ENCODE measurements at places on chromosomes 16 and 17.
A peak's percentile ranks its signal among the peaks of the same experiment; 100 is the strongest.

- no peak for DNase-seq
Observed at GRCh38 chr16:19184823-19185509, 16.9 kb downstream of the SYT17 start.

DNA sequence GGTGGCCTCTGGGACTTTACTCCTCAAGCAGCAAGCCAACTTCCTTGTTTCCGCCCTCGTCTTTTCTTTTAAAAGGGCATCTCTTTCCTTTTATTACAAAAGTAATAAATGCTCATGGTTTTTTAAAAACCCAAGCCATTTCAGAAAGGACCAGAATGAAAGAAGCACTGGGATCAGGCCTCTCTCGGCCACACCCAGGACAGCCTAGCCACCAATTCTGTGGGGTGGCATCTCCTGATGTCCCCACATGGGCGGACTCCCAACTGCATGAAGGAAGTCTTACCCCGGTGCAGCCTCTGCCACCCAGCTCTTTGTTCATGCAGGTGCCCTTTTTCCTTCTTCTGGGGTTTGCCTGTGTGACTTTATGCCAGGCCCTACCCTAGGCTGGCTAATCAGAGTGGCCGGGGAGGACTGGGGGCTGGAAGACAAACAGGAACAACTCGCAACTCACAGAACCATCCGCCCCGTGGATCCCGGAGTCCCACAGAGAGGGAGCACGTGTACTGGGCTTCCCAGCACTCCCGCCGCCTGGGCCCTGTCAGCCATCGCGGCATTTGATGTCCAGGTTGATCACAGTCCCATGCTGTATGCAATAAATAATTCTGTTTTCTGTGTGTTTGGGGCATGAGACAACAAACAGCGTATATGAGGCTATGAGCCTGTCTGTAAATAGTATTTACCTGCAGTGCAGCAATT lies 2.6 kb upstream of the RASD1 start:
- no peak for DNase-seq

DNA sequence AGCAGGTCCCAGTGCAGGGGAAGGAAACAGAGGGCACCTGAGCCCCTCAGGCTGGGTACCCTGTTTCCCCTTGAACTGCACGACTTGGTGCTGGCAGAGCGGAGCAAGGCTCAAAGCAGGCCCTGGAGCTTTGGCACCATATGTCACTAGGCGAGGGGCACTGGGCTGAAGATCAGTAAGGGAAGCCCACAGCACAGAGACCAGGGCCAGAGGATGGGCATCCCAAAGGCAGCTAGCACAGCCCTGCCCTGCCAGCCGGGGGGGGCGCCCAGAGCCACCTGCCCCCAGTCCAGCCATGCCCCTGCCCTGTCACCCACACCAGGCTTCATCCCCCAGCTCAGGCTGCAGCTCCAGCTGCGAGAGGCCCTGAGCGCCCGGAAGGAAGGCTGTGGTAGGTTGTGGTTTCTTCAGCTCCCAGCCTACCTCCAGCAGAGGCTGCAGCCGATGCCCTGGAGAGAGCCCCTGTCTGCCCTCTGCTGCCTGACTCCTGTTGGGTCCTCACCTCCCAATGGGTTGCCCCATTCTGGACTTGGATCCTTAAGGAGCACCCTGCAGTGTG lies 10.9 kb downstream of the NHERF1 start:
- DNase-seq = peak; percentile 33

- DNase-seq = no peak
Observed at GRCh38 chr16:77820340-77820739, 32.0 kb downstream of the VAT1L start.

DNA sequence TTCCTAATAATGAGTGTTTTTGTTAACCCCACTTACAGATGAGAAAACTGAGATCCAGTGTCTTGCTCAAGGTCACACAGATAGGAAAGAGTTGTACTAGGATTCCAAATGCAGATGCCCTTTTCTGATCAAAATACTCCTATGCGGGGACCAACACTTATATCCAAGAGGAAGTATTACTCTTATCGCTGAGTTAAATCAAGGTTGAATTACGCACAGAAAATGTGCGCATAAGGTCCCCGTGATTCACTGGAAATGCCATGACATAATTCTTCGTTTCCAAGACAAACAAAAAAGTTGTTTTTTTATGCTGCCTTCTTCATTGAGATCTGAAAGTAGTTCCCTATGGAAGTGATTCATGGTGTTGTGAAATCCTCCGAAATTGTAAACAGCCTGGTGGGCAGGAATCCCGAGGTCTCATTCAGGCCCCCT lies 463.8 kb upstream of the HSBP1 start:
- DNase-seq = no peak

GRCh38 chr16:3074860-3075522 lies 9.6 kb downstream of the IL32 start:
- peak; percentile 62 for DNase-seq

DNA sequence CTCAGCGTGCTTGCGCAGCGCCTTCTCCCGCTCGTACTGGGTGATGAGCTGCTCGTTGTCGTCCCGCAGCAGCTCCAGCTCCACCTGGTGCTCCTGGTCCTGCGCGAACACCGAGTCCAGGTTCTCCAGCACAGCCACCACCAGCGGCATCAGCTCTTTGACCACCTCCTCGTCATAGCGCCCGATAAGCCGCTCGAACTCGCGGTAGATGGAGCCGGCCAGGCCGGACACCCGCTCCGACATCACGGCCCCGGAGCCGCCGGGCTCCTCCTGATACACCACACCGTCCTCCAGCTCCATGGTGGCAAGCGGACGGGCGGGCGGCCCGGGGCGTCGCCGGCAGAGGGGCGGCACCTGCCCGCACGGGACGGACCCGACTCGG lies 320 bp downstream of the SPAG9 start:
- no peak for DNase-seq

- no peak for DNase-seq
Observed at GRCh38 chr16:60991886-60992285, 1044.4 kb downstream of the CDH8 start.

GRCh38 chr16:90081606-90081970 lies 4.5 kb upstream of the PRDM7 start:
- no peak for DNase-seq

GRCh38 chr17:50923611-50924010 lies 57.5 kb upstream of the TOB1 start:
- DNase-seq = no peak

DNA sequence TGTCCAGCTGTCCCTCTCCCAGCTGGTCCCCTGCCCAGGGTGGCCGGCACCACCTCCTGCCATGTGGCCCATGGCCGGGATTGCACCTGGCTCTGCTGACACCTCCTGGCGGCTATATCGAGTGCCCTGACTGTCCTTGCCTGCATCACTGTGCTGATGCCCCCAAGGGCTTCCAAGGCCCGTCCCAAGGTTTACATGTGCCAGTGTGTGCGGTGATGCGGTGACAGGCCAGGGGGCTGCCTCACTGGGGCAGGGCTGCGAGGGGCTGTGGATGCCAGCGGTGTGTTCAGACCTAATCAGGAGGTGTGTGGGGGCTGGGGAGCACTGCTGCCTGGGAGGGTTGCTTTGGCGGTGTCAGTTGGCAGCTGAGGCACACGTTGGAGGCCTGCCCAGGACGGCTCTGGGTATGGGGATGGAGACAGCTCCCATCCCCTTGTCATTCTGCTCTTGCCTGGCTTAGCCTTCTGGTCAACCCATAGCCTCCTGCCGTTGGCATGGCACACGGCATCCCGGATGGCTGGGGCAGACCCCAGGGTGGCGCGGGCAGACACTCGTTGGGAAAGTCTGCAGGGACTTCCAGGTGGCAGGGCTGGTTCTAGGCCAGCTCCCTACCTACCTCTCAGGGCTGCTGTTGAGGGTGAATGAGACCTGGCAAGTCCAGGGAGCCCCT lies 5.5 kb downstream of the MAP2K3 start:
- DNase-seq = no peak

- DNase-seq = no peak
Observed at GRCh38 chr16:48450367-48450766, 65.2 kb upstream of the SIAH1 start.

- no peak for DNase-seq
Observed at GRCh38 chr16:14668556-14669223, 25.4 kb downstream of the PLA2G10 start.

DNA sequence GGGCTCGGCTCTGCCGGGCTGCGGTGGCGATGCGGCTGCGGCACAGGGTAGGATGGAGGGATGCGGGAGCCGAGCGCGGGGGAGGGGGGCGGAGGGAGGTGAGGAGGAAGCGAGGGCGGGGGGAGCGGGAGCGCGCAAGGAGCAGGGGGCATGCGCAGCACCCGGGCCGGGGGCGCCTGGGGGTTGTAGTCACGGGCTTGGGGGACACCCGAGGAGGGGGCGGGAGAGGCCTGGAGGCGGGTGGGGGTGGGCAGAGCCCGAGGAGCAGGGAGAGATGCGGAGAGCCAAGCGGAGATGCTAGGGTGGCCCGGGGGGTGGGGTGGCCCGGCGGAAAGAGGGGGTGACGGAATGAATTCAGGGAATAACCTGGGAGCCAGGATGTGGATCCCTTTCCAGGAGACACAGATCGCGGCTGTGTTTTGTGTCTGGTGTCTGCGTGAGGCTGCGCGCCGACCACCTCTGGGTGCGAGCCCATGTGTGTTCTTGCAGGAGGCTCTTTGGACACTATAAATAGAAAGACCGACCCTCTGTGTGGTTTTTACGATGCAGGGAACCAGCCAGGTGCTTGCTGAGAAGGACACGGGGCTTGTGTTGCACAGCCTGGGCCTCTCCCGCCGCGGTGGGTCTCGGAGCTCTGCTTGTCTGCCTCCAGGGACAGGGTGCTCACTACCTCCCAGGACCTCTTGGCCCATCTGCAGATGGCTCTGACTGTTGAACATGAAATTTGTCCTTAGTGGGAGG lies at the start of gene STX1B:
STX1B (minus strand) TSS at position 54 of the 741 bp plus-strand sequence. CDS start 242 bp downstream, outside the sequence.
- DNase-seq = peak; percentile 41

GRCh38 chr16:50193594-50193993 lies 40.5 kb downstream of the TENT4B start:
- DNase-seq = no peak

DNA sequence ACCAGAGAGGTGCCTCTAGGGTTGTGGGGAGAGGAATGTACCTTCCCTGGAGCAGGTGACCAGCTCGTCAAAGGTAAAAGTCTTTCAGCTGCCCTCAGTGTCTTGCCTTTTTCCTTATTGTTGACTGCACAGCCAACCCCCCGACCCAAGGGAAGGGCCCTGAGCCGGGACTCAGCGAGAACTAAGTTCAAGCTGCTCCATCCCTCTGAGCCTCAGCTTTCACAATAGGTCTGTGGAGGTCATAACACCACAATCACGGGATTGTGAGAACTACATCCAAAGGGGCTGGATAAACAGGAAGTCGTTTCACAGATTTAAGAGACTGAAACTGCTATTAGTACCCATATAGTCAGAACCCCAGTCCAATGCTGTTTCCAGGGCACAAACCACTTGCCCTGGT lies 2.6 kb upstream of the KRT36 start:
- DNase-seq = no peak

GRCh38 chr17:61168506-61168905 lies 231.1 kb upstream of the TBX2 start:
- no peak for DNase-seq

DNA sequence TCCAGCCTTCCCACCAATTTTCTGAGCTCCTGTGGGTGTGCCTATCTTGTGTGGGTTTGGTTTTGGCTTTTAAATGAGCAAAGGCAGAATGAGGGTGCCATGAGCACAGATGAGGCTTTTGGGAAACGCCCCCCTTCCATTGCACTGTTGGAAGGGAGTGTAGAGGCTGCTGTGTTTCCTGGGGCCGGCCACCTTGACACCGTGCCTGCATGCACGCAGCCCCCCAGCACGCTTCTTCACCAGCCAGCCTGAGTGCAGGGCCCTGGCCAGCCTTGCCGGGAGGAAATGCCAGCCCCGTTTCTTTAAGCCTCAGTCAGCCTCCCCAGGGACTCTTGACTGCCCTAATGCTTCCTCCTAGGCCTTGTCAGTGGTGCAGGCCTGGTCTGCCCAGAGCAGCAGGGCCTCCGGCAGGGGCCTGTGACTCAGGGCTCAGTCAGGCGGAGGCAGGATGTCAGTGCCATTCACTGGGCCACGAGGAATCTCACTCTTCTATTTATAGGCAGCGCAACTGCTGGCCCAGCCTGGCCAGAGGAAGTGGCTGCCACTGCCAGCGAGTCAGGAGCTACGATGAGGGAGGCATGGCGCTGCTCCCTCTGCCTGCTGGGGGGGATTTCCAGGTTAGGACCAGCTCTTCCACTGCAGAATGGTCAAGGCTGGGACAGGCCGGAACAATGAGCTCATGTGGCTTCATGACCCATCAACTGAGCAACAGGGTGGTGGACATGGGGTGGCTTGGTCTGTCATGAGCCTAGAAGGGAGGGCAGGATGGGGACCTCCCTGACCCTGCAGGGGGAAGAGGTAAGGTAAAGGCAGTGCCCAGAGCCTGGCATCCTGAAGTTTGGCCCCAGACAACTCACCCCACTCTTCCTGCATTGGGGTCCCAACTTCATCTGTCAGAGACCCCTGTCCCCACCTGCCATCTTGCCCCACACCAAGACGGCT lies 205.2 kb downstream of the RAB11FIP4 start:
- DNase-seq = no peak

- DNase-seq = no peak
Observed at GRCh38 chr17:57294101-57294500, 37.8 kb downstream of the MSI2 start.

GRCh38 chr17:520447-521182 lies 168.0 kb upstream of the RPH3AL start:
- no peak for DNase-seq

DNA sequence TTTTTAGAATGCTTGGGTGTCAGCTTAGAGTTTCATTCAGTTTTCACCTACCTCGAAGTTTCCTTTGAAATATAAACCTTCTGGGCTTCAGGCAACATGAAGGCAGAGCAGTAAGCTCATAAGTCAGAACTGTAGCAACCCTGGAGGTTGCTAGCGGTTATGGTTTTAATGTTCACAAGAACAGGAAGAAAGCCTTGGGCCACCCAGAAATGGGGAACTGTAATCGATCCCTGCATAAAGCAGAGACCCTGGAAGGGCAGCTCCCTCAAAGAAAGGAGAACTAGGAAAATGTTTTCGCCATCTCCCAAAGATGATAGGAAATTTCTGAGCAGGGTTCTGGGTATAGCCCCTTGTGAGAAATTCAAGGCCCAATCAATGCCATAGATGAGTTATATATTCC lies 47.8 kb upstream of the RASL10B start:
- no peak for DNase-seq

- DNase-seq = no peak
Observed at GRCh38 chr16:47892999-47893398, 262.8 kb downstream of the ABCC12 start.

DNA sequence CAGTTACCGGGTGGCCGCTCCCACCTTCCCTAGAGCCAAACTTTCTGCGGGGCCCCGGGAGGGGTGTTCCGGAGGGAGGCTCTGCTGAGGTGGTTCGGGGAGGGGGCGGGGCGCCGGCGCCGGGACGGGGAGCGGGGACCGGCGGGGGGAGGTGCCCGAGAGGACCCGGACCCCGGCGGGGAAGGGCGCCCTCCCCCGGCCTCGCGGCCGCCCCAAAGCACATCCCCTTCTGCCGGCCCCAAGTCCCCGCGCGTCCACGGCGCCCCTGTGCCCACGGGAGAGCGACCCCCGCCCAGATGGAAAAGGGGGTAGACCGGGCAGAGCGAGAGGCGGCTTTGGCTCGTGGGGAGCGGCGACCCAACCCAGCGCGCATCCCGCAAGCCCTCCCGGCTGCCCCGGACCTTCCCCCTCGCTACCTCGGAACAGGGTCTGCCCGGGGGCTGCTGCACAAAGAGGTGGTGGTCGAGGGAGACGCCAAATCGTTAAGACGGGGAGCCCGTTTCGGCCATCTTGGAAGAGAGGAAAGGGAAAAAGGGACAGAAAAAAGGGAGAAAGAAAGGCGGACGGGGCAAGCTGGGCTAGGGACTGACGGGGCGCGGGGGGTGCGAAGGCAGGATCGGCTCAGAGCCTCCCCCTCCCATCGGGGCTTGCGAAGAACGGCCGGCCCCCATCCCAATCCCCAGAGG lies 530 bp downstream of the PCGF2 start:
- no peak for DNase-seq

Data from activated naive CD4-positive, alpha-beta T cell (primary cell).